ENCODE measurements at places on chromosomes 3 and 15. TPM values are rescaled to one million over a fixed set of nuclear protein-coding genes. Genes with fewer than 3 reads are reported as not detected.

The TEX55 gene
- total RNA-seq: not detected

The AGBL1 gene
- total RNA-seq: not detected

The FHIT gene
- 23.9 TPM for total RNA-seq

The RPUSD2 gene
- 15.1 TPM for total RNA-seq

The EIF4E3 gene
- total RNA-seq: 4.4 TPM

The WDR76 gene
- 1.7 TPM for total RNA-seq

The SERINC4 gene
- total RNA-seq: not detected

The UACA gene
- total RNA-seq: 38.8 TPM

GRCh38 chr3:176870451-176870850 is 326.8 kb downstream of the TBL1XR1 start:
- DNase-seq: no peak

DNA sequence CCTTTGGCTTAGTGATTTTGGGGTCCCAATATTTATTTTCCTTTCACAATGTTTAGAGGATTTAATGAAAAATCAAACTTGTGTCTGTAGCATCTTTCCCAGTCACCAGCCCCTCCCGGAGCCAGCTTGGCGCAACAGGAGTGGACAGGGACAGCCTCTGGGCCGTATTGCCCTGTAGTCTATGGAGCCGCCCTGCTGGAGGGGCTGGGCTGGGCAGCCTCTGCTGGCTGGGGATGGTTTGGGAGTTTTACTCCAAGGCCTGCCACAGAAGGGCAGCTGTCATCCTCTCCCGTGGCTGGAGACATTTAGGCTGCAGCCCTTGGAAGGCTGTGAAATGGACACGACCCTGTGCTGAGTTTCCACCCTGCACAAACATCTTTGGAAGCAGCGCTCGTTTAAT is 89.4 kb upstream of the RGMA start:
- no peak for DNase-seq

GRCh38 chr15:89777073-89777751 is 1.1 kb downstream of the MESP2 start:
- no peak for DNase-seq

GRCh38 chr3:126907557-126907956 is 75.4 kb upstream of the PLXNA1 start:
- DNase-seq: no peak

- no peak for DNase-seq
Measured at GRCh38 chr15:40932649-40933516, 3.7 kb downstream of the DLL4 start.

DNA sequence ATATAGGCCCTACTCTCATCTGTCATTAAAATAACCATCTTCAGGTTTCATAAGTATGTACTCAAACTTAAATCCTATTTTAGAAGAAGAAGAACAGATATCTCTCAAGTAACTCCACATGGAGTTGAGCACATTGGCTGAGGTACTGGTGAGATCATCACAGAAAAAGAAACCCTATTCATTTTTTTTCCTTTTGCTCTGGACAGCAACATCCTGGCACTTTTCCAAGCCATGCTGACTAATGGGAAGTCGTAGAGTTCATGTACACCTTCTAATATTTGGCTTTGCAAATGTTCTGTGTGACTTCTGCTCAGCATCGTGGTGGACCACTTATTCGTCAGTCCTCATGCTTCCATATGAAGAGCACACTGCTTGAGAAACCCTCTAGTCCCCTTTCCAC is 336.0 kb upstream of the KCNH8 start:
- no peak for DNase-seq

DNA sequence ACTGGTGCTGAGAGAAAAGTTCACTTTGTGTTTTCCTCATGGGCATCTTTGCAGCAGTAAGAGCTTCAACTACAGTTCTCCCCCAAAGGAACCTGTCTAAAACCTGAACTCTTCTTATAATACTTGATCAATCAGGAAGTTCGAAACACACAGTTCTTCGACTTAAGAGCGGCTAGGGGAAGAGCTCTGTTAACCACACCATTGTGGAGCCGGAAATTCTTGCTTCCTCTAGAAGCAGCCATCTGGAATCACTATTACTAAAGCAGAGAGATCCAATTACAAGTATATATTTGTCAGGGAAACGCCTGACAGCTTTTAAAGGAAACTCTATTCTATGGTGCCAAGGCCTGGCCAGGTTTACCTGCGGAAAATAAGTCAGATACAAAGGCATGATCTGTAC is 337.3 kb upstream of the CBLB start:
- DNase-seq: no peak

DNA sequence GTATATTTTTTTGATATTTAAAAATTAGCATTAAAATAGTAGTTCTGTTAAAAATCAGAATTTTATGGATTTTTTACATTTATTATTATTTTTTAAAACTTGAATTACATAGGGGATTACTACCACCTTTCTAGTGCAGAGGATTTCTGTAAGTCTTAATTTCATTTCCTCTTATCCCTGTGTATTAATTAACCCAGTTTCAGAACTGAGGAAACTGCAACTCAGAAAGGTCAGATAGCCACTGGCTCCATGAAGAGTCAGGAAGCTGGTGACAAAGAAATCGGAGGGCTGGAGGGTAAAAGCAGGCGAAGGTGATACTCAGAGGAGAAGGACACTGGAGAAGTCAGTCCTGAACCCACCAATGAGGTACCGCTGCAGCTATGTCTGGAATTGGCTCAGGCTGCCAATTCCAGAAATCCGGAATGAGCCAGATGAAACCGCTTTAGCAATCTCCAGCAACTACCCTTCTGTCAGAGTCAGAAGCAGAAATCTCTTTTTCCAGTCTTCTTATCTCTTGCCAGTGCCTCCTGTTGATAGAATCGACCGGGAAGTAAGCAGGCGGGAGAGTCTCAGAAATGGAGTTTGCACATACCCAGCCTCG is 308.5 kb downstream of the SV2B start:
- peak; percentile 19 for DNase-seq
